ENCODE measurements at places on chromosomes 2 and 18. TPM values are rescaled to one million over a fixed set of nuclear protein-coding genes. Genes with fewer than 3 reads are reported as not detected.

DNA sequence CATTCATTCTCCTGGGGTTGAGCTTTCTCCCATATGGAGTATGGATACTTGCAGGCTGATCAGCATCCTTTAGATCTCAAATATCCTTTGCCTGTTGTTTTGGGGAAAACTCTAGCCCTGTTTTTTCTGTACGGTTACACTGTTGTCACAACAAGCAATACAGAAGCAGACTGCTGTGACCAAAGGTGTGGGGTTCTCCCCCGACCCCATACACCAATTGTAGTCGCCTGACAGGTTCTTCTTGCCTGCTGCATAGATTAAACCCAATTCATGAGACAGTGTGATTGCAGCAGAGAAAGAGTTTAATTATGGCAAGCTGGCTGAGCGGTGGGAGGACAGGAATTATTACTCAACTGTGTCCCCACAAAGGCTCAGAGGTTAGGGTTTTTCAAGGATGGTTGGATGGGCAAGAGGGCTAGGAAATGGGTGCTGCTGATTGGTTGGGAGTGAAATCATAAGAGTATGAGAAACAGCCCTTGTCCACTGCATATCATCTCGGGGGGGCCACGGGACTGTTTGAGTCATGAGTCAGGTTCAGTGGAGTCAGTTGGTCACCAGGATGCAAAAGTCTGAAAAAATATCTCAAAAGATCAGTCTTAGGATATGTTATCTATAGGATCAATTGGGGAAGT lies 40.6 kb downstream of the ITGB1BP1 start:
- H3K27ac ChIP-seq = no peak overlapping the region
- no peaks in the 10 kb centered on the region for H3K4me1 ChIP-seq
- no peak overlapping the region for H3K4me3 ChIP-seq
- no peaks in the 10 kb centered on the region for H3K27me3 ChIP-seq
- H3K36me3 ChIP-seq = no peaks in the 10 kb centered on the region
- no peak for DNase-seq

The OSR1 gene
- 27.7 TPM for total RNA-seq

The GKN2 gene
- total RNA-seq = not detected

DNA sequence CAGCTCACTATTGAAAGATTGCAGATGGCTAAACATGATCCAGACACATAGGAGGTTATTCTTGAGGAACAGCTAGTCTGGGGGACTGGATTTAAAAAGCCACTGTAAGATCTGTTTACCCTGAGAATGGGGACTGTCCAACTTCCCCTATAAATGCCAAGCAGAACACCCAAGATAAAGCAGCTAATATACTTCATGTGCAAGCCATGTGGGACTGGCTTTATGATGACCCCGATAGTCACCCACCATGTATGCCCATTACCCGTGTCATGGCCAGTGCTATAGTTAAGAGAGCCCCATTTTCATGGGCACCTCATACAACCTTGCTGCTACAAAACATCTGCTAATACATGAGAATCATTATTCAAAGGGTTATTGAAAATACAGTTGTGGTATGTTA lies 16.0 kb downstream of the YPEL5 start:
- H3K36me3 ChIP-seq = no peaks in the 10 kb centered on the region
- no peaks in the 10 kb centered on the region for H3K27me3 ChIP-seq
- no peak overlapping the region for H3K4me3 ChIP-seq

GRCh38 chr2:99854236-99854852 lies 288.0 kb downstream of the AFF3 start:
- H3K4me1 ChIP-seq = no peaks in the 10 kb centered on the region
- H3K27me3 ChIP-seq = no peaks in the 10 kb centered on the region
- H3K36me3 ChIP-seq = no peaks in the 10 kb centered on the region
- H3K4me3 ChIP-seq = no peak overlapping the region
- H3K27ac ChIP-seq = no peak overlapping the region

The NGEF gene
- 15.6 TPM for total RNA-seq

- no peaks in the 10 kb centered on the region for H3K36me3 ChIP-seq
- DNase-seq = no peak
- no peak overlapping the region for H3K4me3 ChIP-seq
- no peak overlapping the region for H3K27ac ChIP-seq
These were observed 235.2 kb upstream of the PIK3C3 start for GRCh38 chr18:41719808-41720207.

GRCh38 chr2:157764386-157764785 lies 111.7 kb downstream of the ACVR1 start:
- H3K4me1 ChIP-seq = no peaks in the 10 kb centered on the region
- no peak overlapping the region for H3K27ac ChIP-seq
- no peaks in the 10 kb centered on the region for H3K27me3 ChIP-seq
- no peak overlapping the region for H3K4me3 ChIP-seq

Data from testis (tissue), 5 donors.